ENCODE measurements at places on chromosomes 4 and X.

GRCh38 chr4:113094802-113095201 lies 45.3 kb downstream of the ANK2 start:
- DNase-seq = no peak

DNA sequence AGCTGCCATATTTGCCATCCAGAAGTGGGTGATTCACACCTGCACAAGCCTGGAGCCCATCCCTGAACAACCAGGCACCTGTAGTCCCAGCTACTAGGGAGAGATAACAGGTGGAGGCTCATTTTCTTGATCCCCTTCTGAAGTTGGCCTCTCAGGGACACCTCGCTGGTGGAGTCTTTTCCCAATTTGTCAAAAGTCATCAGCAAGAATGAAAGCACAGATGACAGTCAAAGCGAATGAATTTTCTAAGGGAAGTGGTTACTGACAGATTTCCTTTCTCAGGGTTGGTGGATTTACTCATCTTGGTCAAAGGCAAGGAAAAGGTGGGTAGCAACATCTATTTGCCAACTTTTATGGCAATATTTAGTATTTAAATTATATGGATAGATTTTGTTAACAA lies 36.5 kb downstream of the FGFBP1 start:
- no peak for DNase-seq

DNA sequence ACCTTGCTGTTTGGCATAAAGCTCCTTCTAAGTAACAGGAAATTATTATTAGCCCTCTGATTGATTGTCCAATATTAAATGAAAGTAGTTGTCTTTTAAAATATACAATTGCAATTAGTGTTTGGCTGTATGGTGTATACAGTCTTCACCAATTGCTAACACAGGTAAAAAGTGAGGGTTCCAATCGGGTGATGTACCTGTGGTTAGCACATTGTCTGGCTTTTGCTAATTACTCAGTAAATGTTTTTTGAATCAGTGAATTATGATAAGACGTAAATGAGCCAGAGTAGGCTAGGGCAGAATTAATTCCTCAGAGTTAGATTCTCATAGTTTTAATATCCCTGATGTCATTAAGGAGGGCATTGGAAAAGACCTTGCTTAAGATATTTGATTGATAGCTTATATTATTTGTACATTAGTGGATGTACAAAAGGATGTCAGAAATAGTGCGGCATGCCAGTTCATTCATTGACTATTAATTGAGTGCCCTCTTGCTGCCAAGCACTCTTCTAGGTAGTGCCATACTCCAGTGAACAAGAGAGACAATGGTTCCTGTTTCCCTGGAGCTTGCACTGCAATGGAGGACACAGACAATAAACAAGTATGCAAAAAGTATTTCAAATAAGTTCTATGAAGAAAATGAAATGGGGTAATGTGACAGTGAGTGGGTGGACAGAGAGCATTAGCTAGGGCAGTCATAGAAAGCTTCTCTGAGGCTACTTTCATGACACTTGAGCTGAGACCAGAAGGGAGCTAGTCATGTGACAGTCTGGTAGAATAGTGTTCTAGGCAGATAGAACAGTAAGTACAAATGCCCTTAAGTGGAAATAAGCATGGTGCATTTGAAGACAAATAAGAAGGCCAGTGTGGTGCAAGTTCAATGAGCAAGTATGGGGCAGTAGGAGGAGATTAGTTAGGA lies 205.9 kb upstream of the CASK start:
- no peak for DNase-seq

DNA sequence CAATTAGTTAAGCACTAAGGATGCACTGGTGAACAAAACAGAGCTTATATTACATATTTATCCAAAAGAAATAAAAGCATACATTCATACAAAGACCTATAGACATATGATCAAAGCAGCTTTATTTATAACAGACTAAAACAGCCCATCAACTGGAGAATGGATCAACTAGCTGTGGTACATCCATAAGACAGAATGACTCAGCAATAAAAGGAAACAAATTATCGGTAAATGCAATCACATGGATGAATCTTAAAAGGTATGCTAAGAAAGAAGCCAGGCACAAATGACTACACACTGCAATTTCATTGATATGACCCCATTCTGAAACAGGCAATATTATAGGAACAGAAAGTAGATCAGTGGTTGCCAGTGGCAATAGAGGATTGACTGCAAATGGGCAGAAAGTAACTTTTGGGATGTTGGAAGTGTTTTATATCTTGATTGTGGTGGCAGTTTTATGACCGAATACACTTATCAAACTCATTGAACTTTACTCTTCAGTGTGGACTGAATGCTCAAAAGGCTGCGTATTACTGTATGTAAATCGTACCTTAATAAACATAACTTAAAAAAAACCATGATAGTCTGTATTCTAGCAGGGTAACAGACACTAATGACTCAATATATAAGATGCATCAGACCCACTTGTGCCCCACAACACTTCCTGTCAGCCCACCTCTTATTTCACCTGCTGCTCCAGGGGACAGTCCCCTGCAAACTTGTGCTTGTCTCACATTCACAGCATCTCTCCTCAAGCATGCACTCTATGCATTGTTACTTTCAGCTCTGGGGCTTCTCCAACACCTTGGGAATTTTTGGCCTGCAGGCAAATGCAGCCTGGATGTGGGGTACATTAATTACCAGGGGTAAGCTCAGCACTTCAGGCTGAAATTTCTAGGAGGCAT lies 59.1 kb downstream of the MID1IP1 start:
- DNase-seq = no peak
